Fibroblast of mammary gland (primary cell): ENCODE measurements at places on chromosomes 16 and 17.

DNA sequence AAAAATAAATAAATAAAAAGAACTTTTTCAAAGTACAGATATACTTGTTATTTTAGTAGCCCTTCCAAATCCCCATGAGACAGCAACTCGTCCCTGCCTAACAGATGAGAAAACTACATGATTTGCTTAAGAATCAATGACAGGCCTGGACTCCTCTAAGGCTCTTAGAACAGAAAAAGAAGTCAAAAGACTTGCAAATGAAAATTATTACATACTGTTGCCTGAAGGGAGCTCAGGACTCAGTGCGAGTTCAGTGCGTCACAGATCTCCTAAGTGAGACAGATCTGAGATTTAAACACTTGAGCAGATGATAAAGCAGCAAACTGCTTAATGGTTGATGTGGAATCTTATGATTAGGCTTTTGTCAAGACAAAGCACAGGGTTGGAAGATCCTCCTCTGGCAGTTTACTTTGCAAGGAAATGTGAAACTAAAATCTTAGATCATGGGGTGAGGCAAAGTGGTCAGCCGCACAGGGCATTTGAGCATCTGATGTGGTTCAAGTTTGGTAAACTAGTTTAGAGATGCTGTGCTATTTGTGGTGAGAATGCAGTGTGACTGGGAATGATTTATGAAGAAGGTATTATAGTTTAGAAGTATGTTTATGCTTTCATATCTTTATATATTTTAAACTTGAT, 138.1 kb downstream of the TRIM37 start:
- no peak for DNase-seq

GRCh38 chr17:57939797-57940196, 15.4 kb downstream of the CUEDC1 start:
- no peak for DNase-seq

GRCh38 chr16:54935266-54935968, 4.8 kb downstream of the IRX5 start:
- no peak for DNase-seq

DNA sequence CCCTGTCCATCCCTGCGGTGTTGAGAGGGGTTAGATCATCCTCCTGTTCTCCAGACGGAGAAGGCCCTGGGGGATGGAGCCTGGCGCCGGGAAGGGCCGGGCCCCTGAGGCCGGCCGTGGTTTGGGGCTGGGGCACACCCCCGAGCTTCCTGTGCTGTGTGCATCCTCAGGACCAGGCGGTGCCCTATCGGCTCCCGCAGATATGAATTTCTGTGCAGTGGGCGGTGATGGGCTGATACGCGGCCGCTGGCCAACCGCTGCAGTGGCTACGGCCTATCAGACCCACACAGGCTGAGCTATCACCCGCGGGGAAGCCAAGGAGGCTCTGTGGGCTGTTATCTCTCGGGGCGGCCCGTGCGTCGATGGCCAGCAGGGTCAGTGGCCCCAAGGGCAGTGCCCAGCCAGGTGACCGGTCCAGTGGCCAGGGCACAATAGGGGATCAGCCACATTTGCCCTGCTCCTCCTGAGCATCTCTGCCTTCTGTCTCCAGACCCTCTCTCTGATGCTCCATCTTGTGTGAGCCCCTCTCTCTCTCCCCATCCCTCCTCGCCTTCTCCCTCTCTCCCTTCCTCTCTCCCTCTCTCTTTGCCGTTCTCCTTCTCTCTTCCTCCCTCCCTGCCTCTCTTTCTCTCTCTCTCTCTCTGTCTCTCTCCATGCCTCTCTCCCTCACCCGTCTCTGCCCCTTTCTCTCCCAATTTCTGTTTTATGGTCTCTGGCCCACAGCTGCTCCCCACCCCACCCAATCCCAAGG, 38.7 kb downstream of the ZFPM1 start:
- no peak for DNase-seq

DNA sequence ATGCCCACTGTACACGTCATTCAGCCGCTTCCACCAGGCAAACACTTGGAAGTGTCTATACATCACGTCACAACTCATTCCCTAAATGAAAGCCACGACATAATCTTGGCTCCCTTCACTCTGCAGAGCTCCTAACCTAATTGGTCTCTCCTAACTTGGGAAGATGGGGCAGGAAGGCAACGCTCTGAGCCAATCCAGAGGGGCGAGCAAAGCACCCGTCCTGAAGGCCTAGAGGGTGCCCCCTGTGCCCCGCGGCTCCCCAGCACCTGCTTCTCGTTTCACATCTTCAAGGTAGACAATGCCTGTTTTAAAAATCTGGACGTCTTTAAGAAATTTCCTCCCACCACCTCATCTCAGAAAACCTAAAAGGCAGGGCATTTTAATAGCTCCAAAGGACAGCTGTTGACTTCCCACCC, 1.0 kb downstream of the CSNK2A2 start:
- peak; percentile 69 for DNase-seq

DNA sequence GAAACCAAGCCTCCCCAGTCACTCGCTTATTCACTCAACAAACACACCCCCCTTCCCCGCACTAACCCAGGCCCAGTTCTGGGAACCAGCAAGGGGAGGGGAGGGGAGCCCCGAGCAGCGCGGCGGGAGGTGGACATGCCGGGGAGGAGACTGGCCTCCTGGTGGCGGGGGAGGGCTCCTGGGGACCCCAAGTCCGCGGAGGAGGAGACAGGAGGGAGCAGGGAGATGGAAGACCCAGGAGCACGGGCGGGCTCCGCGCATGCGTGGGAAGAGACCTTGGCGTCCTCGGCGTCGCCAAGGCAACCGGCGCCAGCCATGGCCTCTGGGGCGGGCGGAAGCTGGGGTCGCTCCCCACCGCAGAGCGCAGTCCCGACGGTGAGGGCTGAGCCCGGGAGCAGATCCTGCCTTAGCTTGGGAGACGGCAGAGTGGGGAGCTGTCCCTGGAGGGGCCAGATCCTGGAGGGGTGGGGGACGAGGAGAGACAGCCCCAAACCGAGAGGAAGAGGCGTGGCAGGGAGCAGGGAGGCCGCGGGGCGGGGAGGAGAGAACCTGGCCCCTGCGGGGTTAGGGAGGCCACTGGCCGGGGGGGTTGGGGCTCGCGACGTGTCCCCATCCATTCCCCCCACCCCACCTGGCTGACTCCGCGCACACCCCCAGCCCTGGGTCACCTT, at the start of gene PRR29:
Gene PRR29, plus strand, starts transcription at position 302 of the 671 bp plus-strand sequence. Its CDS starts 14 bp downstream, at position 316.
- DNase-seq = peak; percentile 39

DNA sequence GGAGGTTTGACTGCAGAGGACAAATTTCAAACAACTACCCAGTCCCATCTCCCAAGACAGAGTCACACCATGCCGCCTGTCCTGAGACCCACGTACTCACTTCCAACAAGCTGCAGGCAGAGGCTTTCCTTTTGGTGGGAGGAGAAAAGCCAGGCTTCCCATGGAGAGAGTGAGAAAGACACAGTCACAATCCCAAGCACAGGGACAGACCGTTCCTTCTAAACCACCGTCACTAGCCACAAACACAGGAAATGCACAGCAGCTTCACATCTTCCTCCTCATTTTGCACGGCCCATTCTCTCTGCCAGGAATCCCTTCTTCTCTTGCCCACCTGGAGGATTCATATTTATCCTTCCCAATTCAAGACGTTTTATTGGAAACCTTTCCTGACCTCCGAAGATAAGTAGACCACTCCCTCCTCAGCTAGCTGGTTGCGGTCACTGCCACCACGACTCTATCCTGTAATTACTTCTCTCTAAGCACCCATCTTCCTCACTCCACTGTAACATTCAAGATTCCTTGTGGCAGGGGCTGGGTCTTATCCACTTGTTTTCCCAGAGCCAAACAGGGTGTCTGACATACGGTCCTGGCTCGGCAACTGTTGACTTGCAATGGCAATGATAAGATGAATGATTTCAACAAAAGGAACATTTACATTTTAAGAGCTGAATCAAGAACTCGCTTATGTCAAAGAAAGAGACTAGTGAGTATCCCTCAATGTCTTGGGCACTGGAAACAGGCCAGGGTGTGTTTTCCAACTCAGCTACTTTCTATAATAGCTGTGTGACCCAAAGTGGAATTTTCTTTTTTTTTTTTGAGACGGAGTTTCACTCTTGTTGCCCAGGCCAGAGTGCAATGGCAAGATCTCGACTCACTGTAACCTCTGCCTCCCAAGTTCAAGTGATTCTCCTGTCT, 87.6 kb downstream of the XYLT1 start:
- no peak for DNase-seq

GRCh38 chr17:9292561-9292941, 271.2 kb downstream of the NTN1 start:
- DNase-seq = no peak
